ENCODE measurements at places on chromosomes 6 and 20.
A peak's percentile ranks its signal among the peaks of the same experiment; 100 is the strongest.

GRCh38 chr6:151101816-151102694 is 137.7 kb upstream of the AKAP12 start:
- DNase-seq = no peak

DNA sequence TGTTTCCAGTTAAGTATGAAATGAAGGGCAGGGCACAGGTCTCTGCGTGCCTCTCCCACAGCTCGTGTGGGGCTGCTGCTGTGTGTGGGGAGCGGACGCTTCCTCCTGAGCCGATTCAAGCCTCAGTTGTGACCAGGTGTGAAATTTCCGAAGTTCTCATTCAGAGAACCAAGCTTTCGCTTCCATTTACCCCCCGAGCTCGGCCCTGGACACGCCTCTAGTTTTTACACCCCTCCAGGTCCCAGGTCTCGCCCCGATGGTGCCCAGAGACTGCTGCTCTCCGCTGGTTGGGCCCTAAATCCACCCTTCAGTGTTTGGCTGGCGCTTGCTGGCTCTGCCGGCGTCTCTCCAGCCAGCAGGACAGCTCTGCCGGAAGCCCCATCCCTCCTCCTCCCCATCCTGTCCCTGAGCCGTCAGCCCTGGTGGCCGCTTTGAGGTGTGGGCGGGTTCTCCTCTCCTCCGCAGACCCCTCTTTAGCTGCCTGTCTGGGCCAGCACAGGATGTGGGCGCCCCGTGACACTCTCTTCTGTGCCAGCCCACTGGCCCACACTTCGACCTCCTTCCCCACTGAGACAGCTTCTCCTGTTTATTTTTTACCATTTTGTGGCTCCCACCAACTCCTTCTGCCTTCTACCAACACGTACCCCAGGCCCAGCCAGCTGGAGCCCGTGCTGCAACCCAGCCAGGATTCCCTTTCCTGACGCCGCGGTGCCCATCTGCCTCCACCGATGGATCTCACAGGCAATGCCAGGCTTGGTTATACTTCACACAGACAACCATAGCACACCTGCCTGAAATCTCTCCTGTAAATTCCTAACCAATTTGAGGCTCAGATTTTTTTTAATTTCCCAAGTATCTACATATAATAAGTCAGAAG is 142.8 kb downstream of the DLL1 start:
- DNase-seq = no peak

- DNase-seq = no peak
These were observed 4.4 kb downstream of the GZF1 start for GRCh38 chr20:23366384-23366783.

DNA sequence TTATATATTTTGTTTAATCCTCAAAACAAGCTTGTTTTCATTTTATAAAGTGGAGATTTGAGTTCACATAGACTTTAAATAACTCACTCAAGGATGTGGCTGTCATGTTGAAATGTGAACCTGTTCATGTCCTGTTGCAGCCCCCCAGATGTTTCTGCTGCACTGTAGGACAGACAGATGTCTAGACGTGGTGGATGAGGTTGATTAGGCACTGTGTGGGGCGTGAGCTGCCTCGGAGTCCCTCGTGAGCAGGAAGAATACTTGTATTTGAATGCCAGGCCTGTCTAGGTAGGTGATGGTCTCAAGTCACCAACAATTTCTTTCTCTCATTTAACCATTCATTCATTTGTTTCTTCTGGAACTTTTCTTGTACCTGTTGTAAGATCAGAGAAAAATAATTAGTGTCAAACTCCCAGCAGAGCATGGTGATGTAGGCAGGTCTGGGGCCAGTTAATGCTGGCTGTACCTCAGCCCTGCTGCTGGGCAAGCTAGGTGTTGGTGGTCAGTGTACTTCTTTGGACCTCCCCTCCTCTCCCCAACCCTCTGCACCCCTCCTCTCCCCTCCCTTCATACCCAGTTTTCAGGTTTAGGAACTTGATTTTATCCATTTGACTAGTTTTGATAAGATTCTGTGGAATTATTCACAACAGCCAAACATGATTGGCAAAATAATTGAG is 34.0 kb downstream of the AFDN start:
- DNase-seq = no peak

DNA sequence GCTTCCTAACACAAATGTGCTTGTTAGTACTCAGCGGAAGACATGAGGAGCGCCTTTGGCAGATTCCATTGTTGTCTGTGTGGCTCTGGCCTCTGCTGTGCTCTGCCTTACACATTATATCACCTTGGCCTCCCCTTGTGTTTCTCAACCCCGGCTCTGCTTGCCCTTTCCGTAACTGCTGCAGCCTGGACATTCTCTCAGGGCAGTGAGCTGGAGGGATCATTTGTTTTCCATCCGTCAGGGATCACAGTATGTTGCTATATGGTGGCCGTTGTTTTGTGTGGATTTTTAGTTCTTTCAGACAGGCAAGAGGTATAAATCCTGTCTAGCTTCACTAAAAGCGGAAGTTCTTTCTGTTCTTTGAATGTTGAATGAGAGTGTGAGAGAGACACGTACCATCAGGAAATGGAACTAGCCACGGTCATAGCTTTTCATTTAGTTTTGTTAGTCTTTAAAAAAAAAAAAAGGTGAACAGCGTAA is 175.1 kb downstream of the JARID2 start:
- DNase-seq = no peak

DNA sequence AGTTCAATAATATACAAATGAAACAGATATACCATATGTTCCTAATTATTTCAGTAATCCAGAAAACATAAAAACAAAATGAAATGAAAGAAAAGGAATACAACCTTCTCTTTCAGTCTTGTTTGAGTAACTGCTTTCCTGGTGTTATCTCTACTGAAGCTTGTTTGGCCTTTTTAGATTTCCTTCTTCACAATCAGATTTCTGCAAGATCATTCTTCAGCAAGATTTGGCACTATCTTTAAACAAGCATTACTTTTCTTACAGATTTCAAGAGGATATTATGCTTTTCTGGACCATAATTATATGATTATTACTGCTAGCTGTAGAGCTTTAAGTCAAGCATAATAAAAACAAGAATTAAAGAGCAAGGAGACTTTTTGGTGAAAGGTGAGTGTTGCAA is 120.2 kb downstream of the MYB start:
- DNase-seq = no peak

DNA sequence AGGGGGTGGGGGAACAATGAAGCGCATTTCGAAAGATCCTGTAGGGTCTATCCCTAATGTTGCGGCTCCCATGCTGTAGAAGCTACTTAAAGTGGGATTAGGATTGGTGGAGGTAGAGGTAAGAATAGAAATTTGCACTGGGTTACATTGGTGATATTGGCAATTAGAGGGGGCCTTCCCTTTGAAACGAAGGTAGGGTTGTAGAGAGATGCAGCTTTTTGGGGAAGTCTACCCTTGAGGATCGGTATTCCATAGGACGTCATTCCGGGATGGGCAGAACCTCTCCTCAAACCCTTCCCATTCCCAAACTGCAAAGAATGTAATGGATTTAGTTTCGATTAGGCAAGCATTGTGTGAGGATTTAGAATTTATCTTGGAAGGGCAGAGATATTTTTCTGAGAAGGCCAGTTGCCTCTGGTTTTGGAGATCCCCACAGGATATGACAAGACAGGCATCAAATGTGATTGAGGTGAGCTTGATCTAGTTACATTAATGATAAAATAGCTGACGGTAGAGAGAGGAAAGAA is 5.4 kb upstream of the ZNFX1 start:
- DNase-seq = no peak

- no peak for DNase-seq
These were observed 36.9 kb downstream of the CBFA2T2 start for GRCh38 chr20:33526769-33527168.

GRCh38 chr6:13681305-13682061 is 30.2 kb downstream of the RANBP9 start:
- DNase-seq = no peak

- DNase-seq = no peak
These were observed 41.5 kb downstream of the SNRPB start for GRCh38 chr20:2429051-2429450.

DNA sequence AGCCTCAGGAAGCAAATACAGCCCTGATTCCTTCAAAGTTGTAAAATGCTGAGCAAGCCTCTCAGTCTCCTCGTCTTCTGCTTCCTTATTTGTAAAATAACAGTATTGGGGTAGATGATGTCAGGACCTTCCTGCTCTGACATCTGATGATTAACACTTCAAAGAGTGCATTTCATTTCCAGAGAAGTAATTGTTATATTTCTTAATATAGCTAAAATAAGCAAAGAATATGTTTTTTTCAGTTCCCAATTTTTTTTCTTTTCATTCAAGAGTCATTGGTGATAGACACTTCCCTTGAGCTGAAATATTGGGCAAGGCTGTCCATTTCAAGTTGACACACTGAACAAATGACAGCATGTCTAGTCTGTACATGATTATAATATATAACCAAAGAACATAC is 53.4 kb downstream of the SLX4IP start:
- no peak for DNase-seq

DNA sequence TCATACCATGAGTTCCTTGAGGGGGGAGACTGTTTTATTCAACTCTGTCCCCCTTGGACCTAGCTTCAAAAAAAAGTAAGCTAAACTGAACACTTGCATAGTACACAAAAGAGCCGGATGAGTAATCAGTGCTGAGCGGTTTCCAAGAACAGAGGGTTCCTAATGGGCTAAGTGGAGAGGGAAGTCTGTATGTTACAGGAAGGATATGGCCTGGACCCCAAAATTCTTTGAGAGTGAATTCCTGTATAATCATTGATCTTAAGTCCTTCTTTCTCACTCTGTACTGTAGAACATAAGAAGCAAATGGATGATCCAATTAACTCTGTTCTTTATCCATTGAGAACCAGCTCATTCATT is 324.7 kb upstream of the CNR1 start:
- no peak for DNase-seq

GRCh38 chr20:50537546-50538201 is 27.5 kb downstream of the PTPN1 start:
- no peak for DNase-seq

- no peak for DNase-seq
These were observed 30.9 kb downstream of the BCL2L1 start for GRCh38 chr20:31691646-31692275.

DNA sequence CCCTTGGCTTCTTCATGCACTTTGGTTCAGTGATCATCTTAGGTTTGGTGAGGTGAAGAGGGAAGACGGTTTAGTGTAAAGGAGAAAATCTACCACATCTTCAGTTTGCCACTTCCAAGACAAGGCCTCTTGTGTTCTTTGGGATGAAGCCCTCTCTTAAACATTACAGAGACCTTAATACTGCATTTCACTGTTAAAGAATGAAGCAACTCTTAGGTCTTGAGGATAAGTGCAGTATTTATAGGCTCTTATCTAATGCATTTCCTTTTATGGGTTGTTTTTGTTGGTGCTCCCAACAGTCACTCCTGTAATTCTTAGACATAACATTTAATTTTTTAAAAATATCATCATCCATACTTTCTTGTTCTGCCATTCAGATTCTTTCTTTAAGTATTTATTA is 139.9 kb upstream of the LAMP5 start:
- no peak for DNase-seq

GRCh38 chr6:4774296-4774695 is 1.9 kb upstream of the CDYL start:
- peak; percentile 15 for DNase-seq

- DNase-seq = peak; percentile 37
These were observed 1.5 kb downstream of the CCND3 start for GRCh38 chr6:41939848-41940758.

GRCh38 chr6:10383331-10384090 is 31.4 kb downstream of the TFAP2A start:
- DNase-seq = peak; percentile 70

- no peak for DNase-seq
These were observed 11.2 kb downstream of the CST5 start for GRCh38 chr20:23868321-23868720.

DNA sequence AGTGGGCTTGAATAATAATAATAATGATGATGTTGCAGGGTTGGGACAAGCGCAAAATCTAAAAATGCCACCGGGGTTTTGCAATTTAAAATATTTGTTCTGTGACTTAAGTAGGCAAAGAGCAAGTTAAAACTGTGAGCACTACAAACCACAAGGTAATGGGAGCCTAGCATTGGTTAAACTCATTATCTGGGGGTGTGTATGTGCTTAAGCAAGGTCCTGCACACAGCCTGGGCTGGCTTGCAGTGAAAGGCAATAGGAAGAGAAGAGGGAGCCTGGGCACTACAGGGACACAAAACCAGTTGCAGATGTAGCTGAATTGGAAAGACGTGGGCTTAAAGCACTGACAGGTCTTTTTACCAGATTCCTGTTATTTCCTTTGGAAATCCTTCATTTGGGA is 11.7 kb downstream of the SIM1 start:
- no peak for DNase-seq

DNA sequence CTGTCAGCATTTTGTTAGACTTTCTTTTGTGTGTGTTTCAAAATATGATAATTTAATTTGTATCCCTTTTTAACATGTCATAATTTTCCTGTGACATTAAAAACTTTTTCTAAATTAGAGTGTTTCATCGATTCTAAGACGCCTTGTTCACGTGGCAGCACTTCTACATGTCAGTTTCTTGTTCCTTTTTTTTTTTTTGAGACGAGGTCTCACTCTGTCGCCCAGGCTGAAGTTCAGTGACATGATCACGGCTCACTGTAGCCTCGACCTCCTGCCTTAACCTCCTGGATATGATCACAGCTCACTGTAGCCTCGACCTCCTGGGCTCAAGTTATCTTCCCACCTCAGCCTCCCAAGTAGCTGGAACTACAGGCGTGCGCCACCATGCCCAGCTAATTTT is 27.6 kb upstream of the ADRM1 start:
- DNase-seq = no peak

GRCh38 chr6:151722342-151722741 is 85.1 kb upstream of the ESR1 start:
- no peak for DNase-seq

DNA sequence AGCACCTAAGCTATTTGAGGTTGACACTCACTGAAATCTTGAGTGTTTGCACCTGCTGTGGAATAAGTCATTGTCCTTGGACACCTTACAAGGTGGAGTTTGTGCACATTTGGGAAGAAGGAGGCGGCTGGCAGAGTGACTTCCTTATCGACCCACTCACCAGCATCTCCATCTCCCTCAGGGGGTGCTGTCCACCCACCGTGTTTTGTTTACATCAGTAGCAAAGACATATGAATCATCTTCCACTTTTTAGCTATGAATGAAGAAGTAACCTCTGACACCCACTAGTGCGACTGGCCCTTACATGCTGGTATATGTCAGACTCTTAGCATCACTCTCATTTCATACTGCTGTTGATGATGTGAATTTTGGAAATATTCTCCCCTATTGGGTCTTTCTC is 119.5 kb upstream of the SGK1 start:
- DNase-seq = no peak

DNA sequence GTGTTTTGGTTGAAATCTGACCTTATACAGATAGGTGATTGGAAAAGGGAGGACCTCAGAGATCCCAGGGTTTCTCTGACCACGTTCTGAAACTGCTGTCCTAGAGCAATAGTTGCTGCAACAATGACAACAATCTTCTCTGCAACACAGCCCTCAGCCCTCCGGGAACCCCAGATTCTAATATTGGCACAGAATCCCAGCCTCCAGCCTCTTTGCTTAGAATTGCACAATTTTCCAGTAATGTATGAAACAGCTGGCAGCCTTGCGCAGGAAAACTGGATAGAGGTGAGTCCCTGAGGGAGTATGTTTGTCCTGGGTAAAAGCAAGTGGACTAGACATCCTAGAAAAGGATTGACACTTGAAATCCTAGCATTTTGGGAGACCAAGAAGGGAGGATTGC is 30.4 kb upstream of the PNRC1 start:
- no peak for DNase-seq
